ENCODE measurements at places on chromosomes 7 and 10. TPM values are rescaled to one million over a fixed set of nuclear protein-coding genes. Genes with fewer than 3 reads are reported as not detected.
A peak's percentile ranks its signal among the peaks of the same experiment; 100 is the strongest.

- peak; percentile 65 for DNase-seq
Observed at GRCh38 chr7:33157311-33157710, 27.9 kb downstream of the BBS9 start.

DNA sequence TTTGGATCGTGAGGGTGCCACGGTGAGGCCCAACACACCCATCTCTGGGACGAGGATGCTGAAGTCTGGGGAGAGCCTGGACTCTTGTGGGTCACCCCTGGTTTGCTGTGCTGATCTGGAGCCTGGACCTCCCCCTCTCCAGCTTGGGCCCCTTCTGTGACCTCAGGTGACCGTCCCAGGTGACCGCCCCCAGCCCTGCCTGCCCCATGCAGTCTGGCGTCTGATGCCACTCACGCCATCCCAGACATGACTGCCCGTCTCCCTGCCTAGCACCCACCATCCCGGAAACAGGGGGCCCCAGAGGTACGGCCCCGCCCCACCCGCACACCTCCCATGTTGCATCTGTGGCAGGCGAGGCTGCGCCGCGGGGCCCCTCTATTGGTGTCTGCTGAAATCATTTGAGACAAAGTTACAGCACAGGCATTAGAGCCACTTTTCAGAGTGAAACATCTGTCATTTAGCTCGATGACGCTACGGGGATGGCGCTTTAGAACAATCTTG, 21.1 kb downstream of the UNCX start:
- no peak for DNase-seq

DNA sequence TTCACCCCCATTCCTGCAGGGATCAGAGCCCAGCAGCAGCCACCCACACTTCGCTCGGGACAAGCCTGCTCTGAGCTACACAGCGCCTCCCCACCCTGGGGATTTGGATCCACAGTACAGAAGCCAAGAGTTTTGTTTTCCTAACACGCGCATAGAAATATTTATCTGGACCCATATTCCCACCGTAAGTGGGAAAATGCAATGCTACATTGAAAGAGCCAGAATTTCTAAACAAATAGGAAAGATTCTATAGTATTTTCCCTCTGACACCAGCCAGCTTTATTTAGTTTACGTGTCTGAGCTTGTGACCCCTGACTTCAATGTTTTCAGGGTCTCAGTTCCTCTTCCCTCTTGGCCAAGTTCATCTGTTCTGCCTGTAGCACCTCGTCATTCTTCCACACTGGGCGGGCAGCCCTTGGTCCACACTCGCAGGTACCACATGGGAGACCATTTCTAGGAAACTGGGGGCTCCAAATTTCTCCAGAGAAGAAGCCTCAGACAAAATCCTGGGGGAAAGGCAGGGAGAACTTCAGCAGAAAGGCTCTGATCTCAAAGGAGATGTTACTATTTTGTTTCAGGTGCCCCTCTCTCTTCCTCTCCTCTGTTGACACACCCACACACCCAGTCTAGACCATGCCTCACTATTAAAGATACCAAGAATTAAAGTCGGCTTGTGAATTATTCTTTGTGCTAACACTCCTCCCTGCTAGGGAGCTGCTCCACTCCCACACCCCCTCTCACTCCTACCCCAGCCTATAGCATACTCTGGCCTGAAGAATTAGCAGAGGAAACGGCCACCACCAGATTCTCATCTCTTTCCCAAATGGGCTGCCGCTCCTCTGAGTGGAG, 116.0 kb upstream of the PCGF5 start:
- peak; percentile 23 for DNase-seq

DNA sequence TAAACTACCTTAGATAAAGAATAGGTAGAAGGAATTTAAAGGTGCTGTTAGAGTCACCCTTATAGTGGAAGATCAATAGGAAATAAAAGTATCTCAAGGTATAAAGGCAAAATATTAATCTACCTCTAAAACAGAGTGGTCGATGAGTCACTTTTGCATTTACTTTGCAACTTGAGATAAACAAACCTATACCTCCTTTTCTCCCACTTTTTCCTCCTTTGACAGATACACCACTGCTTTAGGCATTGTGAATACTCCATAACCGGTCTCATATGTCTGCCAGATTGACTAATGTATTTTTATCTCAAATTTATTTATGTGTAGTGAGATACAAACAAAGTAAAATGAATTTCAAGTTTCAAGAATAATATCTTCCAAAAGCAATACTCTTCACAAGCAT, 193.5 kb downstream of the SKAP2 start:
- DNase-seq: no peak

DNA sequence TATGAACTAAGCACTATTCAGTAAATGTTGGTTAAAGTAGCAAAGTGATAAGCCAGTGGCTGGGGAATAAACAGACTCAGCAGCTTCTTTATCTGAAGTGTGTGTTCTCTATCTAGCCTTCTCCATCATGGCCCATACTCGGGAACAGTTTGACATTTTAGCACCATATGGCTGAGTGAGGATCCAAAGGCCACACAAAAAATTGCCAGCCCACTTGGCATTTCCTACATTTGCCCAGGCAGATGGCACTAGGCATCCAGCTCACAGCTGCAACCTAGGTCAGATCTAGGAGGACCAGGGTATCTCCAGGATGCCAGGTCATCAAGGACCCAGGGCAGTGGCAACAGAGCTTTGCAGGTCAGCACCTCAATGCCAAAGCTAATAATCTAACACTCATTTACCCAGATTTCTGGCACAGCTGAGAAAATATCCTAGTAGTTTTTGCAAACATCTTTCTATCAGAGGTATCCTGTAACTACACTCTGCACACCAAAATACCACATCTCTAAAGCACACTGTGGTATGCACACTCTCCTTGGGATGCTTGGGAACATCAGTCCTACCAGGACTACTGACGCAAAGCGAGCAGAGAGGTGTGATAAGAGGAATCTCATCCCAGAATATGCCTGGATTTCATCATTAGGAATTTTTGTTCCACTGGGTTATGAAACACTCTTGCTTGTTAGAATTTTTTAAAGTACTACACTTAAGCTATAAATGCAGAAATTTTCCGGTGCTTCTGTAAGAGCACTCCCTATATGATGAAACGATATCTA, 61.7 kb downstream of the DOCK4 start:
- no peak for DNase-seq

DNA sequence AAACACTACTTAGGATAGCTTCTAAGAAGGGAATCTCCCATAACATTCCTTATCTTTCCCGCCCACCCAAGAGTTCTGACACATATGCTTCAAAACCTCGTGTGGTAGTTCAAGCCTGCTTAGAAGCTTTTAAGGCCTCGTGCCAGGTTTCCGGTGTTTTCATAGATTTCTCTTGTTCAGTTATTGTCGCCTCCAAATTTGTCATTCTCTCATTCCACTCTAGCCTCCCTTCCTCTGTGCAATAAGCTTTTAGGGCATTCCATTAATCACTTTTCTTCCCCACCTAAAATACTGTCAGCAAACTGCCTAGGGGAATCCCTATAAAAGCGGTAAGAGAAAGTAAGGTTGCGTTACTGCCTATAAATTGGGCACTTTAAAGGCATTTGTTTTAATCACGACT, 718 bp upstream of the BPGM start:
- DNase-seq: no peak

DNA sequence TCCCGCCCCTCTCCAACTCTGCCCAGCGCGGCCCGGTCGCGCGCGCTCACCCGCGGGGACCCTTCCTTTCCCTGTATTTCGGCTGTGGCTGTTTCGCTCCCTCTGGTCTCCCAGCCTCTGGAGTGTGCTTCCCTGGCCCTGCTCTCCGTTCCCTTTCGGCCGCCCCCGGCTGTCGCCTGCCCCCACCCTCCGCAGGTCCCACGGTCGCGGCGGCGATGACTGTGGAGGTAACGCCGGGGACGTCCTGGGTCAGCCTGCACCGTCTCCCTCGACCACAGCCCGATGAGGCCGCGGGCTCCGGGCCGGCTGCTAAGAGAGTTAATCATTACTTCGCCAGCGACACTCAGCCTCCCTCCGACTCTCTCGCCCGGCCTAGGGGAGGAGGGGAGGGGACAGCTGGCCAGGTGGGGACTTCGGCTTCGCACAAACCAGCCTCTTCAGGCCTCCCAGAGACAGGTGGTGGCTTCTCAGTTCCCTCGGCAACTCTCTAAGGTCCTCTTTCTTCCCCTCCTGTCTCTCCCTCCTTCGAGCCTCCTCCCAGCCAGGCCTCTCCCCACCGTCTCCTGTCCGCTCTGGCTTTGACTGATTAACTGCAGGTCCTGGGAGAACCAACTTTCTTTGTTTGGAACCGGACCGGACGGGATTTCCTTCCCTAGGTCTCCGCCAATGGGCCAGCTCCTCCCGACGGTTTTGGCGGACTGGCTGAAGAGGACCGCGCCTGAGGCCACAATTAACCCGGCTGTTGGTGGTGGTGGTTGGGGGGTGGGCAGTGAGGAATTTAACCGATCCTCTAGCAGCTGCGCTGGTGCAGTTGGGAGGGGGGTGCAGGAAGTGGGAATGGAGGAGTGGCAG, 5.6 kb upstream of the PAX2 start:
- DNase-seq: no peak

DNA sequence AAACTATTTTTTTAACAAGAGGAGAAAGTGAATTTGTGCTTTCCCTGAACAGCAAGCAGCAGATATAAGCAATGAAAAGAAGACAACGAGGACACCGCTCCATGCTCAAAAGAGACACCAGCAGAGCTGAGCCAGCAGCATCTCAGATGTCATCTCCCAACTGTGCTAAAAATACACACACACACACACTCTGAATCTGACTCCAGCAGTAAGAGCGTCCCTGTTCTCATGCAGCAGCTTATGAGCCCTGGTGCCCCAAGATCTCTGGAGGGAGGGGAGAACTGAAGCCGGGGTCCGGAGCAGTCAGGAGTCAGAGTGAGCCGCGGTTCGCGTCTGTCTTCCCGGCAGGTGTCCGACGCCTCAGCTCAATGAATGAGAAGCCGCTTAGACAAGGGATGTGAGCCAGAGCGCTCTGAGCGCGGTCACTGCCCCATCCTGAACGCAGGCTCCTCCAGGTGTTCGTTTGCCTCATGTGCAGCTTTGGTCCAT, 49.2 kb downstream of the SVIL start:
- DNase-seq: peak; percentile 69

DNA sequence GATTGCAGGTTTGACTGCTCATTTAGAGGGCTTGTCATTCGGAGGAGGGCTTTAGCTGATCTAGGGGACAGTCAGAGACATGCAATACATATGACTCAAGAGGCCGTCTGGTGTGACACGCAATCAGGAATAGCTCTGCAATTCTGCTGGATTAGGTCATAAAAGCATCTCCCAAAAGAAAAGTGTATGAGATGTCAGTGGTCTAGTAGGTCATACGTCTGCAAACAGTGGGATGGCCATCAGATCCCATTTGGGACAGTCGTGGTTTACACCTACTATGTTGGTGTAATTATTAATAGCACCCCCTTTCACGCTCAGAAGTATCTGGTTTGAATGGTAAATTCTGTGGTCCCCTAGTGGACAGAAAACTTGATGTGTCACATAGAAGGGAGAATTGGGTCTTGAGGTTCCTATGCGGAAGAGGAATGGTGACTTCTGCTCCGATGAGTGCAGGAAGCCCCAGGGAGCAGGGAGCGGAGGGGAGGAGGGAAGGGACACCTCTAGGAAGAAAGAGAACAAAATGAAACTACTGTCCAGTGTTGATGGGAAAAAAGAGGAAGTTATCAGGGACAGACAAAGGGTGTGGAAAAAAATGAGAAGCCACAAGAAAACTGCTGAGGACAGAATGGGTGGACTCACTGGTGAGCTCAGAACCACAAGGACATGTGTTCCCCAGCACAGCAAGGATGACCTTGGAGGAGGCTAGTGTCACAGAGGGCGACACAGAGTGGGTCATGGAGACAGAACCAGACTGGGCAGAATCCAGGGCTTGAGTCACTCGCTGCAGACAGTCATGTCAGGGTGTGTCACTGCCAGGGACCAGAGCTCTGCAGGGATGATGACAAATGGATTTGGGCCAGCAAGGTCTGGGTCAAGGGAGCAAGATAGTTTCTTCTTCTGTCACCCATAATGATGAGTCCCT, 59.9 kb downstream of the MAP3K8 start:
- no peak for DNase-seq

- DNase-seq: no peak
Observed at GRCh38 chr7:158494162-158494586, 93.4 kb downstream of the PTPRN2 start.

GRCh38 chr7:40341836-40342235, 207.0 kb downstream of the SUGCT start:
- DNase-seq: no peak

DNA sequence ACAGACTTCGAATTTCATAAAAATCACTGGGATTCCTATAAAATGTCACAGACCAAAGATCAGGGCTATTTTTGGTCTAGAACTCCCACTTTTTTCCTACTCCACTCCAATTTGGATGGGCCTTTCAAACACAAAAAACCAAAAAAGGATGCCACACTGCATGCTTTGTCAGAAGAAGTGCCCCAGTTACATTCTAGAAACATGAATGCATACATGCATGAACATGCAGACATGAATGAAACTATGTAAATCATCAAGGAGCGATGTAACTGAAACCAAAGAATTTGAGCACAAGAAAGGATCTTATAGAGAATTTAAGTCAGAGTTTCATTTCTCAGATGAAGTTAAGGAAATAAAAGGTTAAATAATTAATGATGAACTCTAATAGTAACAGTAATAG, 31.8 kb upstream of the FAM133B start:
- DNase-seq: no peak

DNA sequence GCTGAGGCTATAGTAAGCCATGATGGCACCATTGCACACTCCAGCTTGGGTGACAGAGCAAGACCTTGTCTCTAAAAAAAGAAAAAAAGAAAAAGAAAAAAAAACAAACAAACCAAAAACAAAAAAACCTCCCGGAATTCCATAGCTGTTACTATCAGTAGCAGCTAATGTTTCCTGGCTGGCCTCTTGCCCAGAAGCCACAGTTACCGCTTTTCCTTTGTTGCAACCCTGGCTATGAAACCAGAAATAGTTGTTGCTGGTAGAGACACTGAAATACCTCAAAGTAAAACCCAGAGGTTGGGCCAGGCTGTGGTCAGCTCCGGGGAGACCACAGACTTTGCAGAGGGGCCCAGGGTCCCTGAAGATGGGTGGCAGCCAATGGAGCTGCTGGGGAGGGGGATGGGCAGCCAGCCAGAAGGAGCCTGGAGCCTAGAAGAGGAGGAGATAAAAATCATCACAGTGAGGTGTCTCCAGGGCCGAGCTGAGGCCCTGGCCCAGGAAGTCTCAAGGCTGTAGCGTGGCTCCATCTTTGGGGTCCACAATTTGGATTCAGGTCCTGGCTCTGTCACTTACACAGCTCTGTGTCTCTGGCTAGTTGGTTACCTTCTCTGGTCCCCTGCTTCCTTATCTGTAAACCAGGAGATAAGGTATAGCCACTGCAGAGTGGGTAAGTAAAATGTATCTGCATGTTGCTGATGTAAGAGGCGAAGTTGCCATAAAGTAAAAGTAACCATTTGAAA, 3.4 kb upstream of the CHST12 start:
- DNase-seq: peak; percentile 82

The CALY gene
- not detected for total RNA-seq

The PIK3CG gene
- 3.5 TPM for total RNA-seq

The TCERG1L gene
- 0.31 TPM for total RNA-seq

The LBX1 gene
- 5.6 TPM for total RNA-seq

Data from tongue (tissue), 3 donors.